ENCODE measurements at places on chromosomes 3 and 15.

DNA sequence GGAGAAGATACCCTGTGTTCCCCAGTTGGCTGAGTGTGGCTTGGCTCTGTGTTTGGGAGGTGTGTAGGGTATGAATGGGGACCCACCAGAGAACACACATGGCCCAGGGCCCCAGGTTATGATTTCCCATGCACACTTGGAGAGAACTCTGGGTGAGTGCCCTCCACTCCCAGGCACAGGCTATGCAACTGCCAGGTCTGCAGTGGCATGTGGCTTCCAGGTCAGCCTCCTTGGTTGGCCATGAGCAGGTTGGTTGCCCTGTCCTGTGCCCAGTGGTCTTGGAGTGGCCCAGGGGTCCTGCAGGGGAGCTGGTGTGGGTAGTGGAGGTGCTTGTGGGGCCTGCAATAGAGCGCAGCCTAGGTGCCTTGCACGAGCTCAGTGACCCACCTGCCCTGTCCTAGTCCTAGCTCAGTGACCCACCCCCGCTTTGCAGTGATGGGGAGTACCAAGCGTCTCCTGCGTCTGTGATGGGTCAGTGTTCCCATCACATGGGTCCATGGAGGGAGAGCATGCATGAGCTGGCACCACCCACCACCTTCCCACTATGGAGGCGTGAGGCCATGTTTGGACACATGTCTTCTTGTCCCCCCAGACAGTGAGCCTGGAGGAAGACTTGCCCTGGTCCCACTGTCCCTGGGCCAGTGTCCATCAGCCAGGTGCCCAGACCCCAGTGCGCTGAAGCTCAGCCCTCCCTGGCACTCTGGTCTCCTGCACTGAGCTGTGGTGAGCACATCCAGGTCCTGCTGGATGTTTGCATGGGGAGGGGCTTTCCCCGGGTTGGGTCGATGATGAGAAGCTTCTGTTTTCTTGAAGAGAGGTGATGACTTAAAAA is 217.3 kb downstream of the SNRPN start:
- DNase-seq: peak; percentile 6

GRCh38 chr3:101039285-101039684 is 46.1 kb upstream of the ABI3BP start:
- DNase-seq: no peak

- DNase-seq: no peak
These were observed 77.6 kb upstream of the POMGNT2 start for GRCh38 chr3:43183456-43183855.

GRCh38 chr3:78728406-78729145 is 1039.2 kb downstream of the ROBO1 start:
- no peak for DNase-seq

GRCh38 chr15:91973481-91973880 is 120.0 kb downstream of the SLCO3A1 start:
- no peak for DNase-seq

GRCh38 chr15:77857419-77857818 is 220.1 kb downstream of the TBC1D2B start:
- no peak for DNase-seq

DNA sequence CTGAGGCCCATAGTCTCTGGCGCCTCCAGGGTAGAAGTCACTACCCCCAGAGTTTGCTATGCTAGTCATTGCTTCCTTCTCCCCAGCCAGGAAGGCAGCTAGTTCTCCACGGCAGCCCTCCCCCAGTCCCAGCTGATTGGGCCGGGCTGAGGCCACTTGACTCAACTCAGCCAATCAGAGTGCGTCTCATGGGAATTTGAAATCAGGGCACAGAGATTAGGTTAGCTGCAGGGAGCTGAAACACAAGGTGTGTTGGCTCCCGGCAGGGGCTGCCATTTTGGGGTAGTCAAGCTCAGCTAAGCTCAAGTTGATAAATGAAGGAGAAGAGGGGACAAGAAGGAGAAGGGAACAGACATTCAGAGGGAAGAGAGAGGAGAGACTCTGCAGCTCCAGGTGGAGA is 32.8 kb downstream of the LINGO1 start:
- DNase-seq: no peak

DNA sequence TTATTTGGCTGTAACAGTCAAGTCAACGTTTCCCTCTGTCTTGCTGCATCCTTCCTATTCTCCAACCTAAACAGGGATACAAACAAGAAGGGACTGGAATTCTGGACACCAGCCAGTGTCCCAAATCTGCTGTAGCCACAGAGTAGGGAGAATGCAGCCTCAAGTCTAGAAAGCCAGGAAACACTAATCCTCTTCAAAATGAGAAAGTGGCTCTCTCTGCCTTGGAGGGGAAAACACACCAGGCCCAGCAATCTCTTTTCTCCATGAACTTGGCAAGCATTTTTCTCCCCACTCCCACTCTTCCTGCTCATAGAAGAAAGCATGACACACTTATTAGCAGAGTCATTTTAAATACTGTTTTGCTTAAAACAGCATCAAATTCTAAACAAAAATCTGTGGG is 781.7 kb downstream of the SQOR start:
- no peak for DNase-seq

DNA sequence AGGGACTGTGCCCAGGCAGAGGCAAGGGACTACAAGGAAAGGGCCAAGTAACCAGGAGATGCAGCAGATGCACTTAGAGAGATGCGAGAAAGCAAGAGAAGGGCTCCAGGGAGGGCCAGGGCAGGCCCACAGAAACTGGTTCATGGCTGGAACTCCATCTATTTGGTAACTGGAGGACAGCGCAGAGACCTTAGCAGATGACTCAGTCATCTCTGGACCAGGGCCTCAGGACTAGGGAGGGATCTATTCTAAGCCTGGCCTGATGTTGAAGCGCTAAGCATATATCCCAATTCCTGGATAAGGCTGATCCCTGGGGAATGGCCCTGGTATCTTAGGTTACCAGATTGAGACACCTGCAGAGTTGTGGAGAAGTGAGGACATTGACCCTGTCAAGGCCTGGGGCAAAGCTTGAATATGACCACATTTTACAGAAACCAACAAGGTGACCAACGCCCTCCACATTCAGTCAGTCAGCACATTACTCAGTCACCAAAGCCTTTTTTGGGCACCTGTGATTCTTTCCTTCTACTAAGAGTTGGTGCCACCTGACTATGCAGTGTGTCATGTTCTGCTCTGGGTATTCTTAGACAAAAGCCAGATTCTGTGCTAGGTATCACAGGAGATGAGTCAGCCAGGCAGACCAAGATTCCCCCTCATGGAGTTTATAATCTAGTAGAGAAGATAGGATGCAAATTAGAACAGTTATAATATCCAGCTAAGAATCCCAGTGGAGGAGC is 68.4 kb upstream of the SLCO3A1 start:
- DNase-seq: no peak

GRCh38 chr15:85708402-85708941 is 86.3 kb downstream of the KLHL25 start:
- DNase-seq: no peak

DNA sequence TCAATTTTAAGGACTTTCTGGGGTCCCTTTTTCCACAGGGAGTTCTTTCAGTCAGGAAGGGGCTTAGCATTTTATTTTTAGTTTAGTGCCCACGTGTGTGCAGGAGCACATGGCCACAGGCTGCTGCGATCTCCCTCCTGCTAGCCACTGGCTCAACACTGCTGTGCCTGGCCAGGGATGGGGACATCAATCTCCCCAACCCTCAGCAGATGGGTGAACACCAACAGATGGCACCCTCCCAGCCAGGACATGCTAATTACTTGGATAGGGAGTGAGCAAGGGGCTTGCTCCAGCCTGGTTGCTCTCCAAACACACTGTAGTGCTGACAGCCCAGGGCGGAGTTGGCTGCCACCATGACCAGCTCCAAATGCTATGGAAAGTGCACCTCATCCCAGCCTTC is 7.4 kb upstream of the RIOX2 start:
- DNase-seq: no peak

GRCh38 chr3:194714137-194714455 is 28.4 kb downstream of the FAM43A start:
- DNase-seq: no peak

- DNase-seq: no peak
These were observed 6.0 kb downstream of the SLC6A1 start for GRCh38 chr3:10998542-10998941.

DNA sequence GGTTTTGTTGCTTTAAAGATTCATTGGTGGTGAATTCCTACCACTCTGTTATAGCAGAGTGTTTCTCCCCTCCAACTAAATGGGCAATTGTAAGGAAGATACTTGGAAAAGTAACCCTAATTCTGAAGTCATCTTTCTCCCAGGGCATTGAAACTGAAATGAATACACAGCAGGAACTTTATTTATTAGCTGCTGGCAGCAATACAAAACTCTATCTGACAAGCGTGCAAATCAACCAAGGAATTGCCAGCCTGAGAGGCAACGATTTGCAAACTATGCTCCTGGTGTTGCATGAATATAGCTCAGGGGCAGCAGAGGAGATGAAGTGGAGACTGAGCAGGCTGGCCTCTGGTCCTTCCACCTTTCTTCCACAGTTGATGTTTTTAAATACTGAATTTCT is 48.9 kb downstream of the CD200R1 start:
- DNase-seq: no peak

DNA sequence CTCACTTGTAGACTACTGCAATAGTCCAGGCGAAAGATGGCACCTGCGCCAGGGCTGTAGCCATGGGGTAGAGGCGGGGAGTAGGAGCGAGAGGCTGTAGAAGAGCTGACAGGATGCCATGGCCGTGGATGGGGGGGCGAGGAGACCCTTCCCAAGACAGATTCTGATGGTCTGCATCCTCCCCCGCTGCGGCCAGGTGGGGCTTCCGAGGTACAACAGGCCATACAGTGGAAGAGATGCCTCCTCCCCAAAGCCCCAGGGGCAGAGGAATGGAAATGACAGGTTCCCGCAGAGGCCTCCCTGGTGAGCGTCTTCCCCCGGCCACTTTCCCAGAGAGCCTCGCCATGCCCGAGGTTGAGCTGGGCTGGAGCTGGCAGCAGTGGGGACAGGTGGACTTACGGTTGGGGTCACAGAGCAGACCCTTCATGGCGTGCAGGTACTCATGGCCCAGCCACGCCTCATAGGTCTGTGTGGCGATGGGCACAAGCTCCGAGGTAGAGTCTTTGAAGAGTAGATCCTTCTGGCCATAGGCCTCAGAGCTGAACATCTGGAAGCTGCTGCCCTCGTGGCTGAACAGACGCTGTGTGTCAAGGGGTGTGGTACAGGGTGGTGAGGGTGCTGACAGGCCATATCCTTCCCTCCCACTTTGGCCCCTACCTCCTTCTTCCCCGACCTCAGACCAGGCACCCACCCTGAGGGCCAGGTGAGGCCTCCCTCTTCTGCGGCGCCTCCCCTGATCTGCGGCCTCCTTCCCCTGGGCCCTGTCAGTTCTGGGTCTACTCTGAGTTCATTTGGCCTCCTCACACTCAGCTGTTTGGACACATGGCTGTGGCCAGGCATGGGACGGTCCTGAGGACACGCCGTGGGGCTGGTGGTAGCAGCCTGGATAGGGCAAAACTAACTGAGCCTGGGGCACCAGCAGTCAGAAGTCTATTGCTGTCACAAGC is 13.6 kb downstream of the MELTF start:
- no peak for DNase-seq

- no peak for DNase-seq
These were observed 32.1 kb downstream of the PLCL2 start for GRCh38 chr3:16916840-16917239.

GRCh38 chr15:51931638-51932037 is 39.9 kb downstream of the LEO1 start:
- no peak for DNase-seq

DNA sequence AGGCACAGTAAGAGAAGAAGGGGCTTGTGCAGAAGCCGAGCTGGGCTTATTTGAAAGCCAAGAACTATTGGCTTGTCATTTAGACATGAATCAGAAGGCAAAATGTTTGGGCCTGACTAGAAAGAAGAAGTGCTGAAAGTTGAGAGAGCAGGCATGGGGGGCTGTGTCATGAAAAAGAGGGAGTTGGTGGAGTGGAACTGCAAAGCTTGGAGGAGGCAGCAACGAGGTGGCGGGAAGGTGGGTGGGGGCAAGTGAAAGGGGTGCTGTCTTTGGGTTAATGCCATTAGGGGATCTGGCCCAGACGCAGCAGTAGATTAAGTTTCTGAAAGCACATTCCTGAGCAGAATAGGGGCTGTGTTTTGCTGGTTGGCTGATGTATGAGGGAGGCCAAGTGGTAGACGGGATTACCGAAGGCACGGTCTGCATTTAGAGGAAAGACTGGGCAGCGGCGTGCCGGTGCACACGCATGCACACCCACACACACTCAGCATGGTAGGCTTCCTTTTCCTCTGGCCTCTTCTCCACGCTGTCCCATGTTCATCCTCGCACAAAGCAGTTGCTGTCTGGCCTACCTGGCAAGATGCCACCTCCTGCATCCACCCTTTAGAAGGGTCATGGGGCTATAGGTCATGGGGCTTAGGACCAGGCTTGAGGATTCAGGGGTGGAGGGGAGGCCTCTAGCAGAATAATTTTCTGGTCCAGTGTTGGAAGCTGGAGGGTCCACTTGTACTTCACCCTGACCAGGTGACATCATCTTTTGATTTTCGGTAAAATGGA is 43.0 kb downstream of the BOC start:
- no peak for DNase-seq

DNA sequence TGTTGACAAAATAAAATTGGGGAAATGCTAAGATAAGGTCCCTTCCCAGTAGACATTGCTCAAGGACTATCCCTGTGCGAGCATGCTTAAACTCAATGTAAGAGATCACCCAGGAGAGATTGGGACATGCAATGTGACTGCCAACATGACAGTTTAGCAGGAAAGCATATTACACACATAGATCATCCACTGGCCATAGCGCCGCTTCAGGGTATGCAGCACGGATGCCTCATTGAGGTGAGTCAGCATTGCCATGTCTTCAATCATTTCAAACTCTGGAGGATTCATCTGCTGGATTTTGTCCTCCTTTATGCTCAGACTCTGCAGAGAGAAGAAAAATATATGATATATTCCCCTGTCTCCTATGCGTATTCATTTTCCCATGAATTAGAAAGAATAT is 8.9 kb downstream of the MYH15 start:
- DNase-seq: no peak
